Head of caudate nucleus (tissue), 42 donors: ENCODE measurements at places on chromosomes 12 and 14.

DNA sequence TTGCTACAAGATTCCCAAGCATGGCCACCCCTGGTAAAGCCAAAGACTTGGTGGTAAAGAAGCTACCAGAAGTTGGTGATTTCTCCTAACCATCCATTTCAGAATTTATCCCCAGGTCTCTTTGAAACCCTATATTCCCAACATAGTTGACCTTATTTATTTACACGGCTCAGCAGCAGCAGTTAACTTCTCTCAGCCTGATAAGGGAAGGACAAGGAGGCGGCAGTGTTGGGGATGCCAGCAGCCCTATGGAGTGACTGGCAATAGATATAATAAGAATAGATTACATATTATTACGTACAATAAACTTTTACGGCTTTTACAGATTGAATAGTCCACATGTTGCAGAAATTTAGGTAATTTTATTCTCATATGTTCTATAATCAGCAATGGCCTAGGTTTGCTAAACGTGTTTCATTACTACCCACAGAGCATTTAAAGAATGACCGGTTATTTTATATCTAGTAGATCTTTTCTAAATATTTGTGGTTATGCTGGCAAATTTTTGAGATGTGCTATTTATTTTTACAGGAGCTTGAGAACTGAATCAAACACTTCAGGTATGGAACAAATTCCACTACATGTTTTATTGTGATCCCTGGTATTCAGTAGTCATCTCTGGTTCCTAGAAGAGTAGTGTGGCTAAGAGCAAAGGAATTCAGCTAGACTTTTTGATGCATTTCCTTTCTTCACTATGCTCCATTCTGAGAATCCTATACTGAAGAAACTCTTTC lies 19.8 kb upstream of the PALS1 start:
- DNase-seq: no peak

DNA sequence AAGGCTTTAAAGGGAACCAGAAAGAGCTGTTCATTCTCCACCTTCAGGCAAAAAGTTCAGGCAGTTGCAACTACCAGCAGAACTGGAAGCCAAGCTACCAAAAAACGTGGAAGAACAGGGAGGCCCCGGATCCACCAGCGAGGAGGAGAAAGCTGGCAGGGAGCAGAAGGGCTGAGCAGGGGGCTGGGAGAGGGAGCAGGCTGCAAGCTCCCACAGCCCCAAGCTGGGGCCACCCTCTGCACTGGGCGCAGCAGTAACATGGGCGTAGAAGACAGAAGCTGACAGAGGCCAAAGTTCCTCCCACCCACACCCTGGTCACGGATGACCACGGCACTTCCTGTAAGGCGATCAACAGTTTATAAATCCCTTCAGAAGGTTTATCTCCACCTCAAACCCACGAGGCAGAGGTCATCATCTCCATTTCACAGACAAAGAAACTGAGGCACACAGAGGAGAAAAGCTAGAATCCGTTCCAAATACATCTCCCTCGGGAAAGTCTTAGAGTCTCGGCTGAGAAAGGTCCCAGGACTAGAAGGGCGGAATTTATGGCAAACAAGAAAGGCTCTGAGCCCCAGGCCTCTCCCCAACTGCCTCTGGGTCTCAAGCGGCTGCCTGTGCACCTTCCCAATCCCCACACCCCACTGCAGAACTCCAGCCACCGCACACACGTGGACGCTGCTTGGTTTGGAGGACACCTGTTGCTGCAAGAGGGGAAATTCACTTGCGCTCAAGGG lies 1.8 kb downstream of the CCDC85C start:
- DNase-seq: peak; percentile 64

DNA sequence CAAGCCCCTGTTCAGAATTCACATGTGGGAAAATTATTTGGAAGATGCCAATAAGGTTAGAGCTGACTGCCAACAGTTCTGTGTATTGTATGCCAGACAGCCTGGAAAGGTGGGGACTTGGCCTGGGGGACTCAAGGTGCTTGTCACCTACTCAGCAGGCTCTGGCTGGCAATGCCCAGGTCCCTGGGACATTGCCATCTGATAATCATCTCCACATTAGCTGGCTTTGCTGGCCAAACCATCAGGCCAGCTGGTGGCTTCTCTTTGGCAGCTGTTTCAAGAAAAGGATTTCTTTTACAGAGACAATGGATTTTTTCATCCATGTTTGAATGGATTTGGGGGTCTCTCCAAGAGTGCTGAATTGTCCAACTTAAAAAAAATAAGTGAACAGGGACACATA lies 165.2 kb downstream of the BRMS1L start:
- DNase-seq: no peak

GRCh38 chr12:96211988-96212387 lies 17.8 kb downstream of the ELK3 start:
- no peak for DNase-seq

DNA sequence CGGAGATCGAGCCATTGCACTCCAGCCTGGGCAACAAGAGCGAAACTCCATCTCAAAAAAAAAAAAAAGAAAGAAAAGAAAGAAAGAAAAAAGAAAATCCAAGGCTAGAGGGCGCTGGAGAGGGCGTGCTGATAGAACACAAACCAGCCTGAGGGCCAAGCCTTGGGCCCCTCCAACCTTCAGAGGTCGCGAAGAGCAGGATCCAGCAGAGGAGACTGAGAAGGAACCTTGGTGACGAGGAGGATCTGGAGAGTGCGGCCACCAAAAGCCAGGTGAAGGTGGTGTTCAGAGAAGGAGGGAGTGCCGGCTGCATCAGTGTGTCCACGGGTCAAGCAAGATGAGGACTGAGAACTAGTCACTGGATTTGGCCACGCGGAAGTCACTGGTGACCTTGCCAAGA lies 4.1 kb upstream of the DYNC1H1 start:
- DNase-seq: no peak

GRCh38 chr14:91089958-91090535 lies 23.8 kb upstream of the DGLUCY start:
- DNase-seq: no peak

DNA sequence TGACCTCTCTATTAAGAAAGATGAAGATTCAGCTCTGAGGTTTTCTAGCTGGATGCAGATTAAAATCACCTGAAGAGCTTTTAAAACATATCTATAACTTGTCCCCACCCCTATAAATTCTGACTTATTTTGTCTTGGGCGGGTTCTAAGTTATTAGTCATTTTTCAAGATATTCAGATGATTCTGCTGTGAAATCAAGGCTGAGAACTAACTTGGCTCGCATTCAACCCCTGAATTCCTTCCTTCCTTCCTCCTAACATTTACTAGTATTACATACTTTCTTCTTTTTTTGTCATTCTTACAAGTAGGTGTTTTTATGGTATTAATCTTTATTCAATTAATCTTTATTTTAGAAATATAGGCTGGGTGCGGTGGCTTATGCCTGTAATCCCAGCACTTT lies 55.4 kb downstream of the SSPN start:
- no peak for DNase-seq

GRCh38 chr14:65555358-65555757 lies 142.8 kb downstream of the FUT8 start:
- no peak for DNase-seq

GRCh38 chr12:75870878-75871277 lies 160.7 kb downstream of the PHLDA1 start:
- DNase-seq: no peak

DNA sequence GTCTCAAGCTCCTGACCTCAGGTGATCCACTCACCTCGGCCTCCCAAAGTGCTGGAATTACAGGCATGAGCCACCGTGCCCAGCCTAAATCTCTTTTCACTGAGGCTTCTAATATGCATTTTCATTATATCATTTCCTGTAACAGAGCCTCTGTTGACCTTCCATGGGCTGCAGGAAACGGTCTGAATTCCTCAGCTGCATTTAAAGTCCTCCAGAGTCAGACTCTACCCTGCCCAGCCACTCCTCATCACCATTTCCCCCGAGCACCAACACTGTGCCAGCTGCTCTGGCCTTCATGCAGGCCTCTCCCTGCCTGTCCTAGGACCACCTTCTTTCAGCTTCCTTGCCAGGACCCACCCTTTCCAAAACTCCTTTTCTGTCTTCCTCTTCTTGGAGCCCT lies 9.8 kb upstream of the NFKBIA start:
- DNase-seq: no peak

- DNase-seq: no peak
Observed at GRCh38 chr12:5768581-5769196, 176.4 kb downstream of the ANO2 start.

DNA sequence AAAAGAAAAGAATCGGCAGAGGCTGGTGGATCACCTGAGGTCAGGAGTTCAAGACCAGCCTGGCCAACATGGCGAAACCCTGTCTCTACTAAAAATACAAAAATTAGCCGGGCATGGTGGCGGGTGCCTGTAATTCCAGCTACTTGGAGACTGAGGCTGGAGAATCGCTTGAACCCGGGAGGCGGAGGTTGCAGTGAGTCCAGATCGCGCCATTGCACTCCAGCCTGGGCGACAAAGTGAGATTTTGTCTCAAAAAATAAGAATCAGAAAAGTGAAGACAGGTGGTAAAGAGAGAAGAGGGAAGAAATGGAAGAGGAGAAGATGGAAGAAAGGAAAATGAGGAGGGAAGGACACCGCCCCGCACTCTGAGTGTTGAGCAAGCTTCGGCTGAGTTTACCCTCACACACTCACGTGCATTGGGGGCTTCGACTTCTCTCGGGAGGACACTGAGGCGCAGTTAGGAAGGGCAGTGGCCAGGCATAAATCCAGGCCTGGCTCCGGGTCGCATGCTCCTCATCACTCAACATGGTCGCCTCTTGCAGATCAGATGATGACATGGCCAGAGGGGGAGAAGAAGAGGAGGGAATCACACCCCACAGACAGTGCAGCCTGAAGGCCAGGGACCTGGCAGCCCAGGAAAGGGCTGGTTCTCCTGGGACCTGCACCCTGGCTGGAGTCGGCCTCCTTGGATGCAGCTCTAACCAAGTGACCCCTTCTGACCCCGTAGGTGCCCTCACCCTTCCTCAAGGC lies 61.1 kb downstream of the PRMT8 start:
- DNase-seq: peak; percentile 8

DNA sequence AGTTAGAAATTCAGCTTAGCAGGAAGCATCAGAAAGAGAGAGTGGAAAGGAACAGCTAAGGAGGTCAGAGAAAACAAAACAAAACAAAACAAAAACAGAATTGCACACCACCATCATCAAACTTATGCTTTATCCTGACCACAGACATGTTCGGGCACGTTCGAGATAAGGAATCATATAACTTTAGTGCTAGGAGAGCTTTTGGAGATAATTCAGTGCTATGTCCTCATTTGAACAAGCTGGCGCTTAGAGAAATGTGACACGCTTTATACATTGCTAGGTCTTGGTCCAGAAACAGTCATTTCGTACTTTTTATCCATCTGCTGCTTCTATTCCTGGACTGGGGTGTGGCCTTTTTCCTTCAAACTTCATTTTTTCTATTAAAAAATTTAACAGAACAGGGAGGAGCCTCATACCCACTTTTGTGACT lies 213.1 kb downstream of the PTPRO start:
- no peak for DNase-seq

DNA sequence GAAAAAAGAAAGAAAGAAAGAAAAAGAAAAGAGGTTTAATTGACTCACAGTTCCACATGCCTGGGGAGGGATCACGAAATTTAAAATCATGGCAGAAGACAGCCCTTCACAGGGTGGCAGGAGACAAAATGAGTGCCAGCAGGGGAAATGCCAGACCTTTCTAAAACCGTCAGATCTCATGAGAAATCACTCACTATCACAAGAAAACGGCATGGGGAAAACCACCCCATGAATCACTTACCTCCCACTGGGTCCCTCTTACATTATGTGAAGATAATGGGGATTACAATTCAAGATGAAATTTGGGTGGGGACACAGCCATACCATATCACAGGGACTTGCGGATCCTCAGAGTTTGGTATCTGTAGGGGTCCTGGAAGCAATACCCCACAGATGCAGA lies 16.3 kb upstream of the EGLN3 start:
- no peak for DNase-seq

DNA sequence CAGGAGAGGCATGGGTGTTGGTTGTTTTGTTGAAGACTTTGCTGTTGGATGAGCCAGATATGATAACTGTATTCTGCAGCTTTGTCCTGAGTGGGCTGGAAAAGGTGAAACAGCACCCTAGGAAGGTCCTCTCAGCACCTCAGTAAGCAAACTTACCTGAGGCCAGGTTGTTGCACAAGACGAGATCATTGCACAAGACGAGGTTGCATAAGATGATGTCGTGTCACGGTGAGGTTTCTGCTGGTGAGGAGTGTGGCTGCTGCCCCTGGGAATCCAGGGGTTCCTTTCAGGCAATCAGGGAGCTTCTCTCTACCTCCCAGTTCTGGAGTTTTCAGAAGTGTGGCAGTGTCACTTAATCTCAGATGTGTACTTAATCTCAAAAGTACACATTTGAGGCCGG lies 85.6 kb downstream of the GLT1D1 start:
- DNase-seq: no peak

- DNase-seq: no peak
Observed at GRCh38 chr12:2187195-2187945, 134.6 kb downstream of the CACNA1C start.

GRCh38 chr12:1761857-1762256 lies 58.5 kb upstream of the LRTM2 start:
- DNase-seq: no peak

DNA sequence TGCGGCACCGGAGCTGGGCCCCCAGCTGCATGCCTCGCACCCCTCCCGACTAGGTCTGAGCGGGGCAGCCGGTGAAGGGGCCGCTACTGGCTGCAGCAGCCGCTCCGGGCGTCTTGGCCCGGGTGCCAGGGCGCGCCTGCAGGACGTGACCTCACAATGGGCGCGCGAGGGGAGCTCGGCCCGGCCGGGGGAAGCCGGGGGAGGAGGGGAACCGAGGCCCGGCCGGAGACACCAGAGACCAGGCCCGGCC lies 353 bp downstream of the BAG5 start:
- DNase-seq: no peak

GRCh38 chr14:65222440-65222858 lies 120.1 kb upstream of the MAX start:
- DNase-seq: peak; percentile 50

DNA sequence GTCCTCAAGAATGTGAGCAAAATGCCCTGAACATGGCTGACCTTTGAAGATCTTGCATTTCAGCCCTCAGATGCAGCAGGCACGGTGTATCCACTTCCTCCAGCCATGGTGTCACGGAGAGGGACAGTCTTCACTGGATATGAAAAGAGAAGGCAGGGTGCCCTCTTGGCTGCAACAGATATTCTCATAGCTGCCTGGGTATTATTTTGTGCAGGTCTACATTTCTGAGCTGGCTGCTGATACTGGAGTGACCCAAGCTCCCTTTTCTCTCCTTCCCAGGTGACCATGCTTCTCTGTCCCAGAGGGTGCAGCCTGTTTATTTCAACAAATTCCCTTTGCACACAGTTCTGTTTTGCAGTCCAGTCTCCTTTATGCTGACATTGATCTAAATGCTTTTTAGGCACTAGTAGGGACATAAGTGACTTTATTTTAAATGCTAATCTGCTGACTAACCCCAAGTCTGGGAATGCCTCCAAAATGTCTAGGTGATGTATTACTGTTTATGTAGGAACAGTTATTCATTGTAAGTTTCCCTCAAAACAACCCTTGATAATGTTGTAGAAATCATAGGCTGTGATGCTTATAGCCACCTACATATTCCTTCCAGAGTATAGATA lies 17.4 kb upstream of the PYGL start:
- DNase-seq: no peak

- DNase-seq: no peak
Observed at GRCh38 chr14:103021684-103022001, 35.7 kb downstream of the CDC42BPB start.

GRCh38 chr12:53200458-53201176 lies 6.4 kb downstream of the ITGB7 start:
- no peak for DNase-seq
